ENCODE measurements at places on chromosomes 7 and 10.

GRCh38 chr7:18505870-18506460 lies 10.4 kb downstream of the HDAC9 start:
- DNase-seq, result no peak

DNA sequence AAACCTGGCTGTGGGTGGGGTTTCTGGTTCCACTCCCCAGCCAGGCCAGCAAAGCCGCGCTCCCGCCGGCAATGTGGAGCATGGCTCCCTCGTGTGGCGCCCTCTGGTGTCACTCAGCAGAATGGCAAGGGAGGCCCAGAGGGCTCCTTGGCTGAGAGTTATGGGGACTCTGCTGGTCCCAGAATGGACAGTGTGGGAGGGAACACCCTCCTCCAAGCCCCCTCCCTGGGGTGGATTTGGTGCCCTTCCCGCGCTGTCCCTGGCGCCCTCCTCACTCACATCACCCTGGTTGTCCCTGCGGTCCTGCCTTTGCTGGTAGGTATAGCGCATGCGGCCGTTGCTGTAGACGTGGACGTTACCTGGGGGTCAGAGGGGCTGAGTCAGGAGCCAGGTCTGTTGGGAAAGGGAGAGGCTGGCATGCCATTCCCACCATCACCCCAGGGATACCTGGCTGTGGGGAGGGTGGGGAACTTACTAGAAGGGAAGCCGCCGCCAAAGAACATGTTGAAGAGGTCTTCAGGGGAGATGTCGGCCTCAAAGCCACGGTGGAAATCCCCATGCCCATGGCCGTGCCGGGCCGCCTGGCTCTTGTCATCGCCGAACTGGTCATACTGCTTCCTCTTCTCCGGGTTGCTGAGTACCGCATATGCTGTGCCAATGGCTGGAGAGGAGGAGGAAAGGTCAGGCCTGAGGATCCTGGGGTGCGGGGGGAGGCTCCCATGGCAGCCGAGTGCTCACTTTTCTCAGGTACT lies 14.0 kb downstream of the DNAJB12 start:
- peak; percentile 86 for DNase-seq

DNA sequence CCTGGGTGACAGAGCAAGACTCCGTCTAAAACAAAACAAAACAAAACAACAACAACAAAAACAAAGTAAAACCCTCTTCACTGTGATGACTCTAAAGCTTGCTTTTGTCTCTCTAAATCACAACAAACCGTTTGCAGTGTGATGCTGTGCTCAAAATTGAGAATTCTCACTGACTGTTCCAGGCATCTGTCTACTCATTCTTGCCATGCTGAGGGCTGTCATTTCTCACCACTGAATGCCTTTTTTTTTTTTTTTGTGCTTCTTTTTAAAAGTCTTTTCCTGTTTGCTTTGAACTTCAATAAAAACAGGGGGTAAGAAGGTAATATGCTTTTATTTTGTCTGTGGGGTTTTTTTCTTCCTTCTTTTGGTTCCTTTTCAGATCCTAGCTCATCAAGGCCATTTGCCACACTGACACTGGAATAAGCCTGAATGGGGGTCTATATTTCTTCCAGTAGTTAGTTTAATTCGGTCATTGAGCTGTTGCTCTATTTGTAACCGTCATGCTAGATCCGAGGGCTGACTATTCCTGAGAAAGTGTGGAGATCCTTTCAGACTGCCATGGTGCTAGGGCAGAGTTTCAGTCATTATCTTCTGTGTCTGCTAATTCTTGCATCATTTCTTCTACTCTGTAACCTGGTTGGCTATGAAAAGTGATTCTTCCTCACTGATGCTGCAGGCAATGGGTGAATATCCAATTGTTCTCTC lies 10.6 kb downstream of the FAS start:
- no peak for DNase-seq

DNA sequence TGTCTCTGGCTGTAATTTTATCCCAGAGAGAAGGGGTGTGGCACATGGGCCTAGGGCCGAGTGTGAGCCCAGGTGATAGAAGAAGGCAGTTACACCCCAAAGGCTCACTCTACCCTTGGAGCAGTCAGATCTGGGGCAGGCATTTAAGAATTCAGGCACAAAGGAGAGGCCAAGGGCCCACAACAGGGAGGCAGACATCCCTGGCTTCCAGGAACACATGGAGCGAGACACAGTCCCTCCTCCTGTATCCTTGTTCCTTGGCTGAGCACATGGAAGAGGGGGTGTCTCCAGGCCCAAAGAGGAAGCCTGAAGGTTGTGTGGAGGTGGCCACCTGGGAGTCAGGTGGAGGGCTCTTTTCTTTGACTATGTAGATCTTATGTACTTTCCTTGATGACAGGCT lies 286.2 kb downstream of the RPS24 start:
- DNase-seq, result no peak

DNA sequence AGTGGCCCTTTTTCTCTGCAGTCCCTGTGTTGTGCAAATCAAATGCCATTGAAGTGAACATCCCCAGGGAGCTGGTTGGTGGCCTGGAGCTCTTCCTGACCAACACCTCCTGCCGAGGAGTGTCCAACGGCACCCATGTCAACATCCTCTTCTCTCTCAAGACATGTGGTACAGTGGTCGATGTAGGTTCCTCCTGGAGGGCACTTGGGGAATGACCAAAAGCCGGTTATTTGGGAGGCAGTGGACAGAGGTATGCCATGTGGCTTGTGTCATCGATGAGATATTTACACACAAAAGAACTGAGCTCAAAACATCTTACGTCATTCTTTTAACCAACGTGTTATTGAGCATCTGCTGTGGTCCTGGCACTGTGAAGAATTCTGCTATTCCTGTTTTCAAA lies 19.7 kb downstream of the OIT3 start:
- peak; percentile 48 for DNase-seq

- no peak for DNase-seq
Measured at GRCh38 chr7:91600112-91600511, 280.4 kb downstream of the MTERF1 start.

DNA sequence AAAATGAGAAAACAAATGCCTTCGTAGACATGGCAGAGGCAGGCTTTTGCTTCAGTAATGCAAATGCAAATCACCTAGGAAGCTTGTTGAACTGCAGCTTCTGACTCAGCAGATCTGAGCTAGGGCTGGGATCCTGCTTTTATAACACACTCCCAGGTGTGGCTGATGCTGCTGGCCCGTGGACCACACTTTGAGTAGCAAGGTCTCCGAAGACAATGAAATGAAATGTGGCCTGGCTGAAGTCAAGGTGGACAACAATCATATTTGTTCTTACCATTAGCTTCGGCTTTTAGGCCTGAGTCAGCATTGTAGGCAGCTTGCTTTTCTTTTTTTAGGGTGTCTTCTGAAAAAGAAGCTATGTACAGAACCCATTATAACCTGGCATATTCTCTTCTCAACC lies 26.3 kb downstream of the COL17A1 start:
- peak; percentile 80 for DNase-seq

GRCh38 chr7:27101957-27102580 lies 414 bp downstream of the HOXA2 start:
- peak; percentile 35 for DNase-seq

DNA sequence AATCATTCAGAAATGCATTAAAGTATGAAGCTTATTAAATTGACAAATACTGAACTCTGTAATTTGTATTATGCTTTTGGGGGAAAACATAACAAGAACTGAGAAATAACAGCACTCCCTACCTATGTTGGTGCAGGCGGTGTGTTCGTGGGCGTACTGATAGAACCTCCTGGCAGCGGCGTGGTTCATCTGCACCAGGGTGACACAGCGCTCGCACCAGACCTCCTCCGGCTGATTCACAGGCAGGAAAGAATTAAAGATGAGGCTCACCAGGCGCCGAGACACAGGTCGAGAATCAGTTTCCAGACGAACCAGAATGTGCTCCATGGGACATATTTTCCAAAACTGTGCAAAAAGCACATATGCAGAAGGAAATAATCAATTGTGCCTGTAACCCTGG lies 40.2 kb downstream of the NCAPG2 start:
- no peak for DNase-seq

DNA sequence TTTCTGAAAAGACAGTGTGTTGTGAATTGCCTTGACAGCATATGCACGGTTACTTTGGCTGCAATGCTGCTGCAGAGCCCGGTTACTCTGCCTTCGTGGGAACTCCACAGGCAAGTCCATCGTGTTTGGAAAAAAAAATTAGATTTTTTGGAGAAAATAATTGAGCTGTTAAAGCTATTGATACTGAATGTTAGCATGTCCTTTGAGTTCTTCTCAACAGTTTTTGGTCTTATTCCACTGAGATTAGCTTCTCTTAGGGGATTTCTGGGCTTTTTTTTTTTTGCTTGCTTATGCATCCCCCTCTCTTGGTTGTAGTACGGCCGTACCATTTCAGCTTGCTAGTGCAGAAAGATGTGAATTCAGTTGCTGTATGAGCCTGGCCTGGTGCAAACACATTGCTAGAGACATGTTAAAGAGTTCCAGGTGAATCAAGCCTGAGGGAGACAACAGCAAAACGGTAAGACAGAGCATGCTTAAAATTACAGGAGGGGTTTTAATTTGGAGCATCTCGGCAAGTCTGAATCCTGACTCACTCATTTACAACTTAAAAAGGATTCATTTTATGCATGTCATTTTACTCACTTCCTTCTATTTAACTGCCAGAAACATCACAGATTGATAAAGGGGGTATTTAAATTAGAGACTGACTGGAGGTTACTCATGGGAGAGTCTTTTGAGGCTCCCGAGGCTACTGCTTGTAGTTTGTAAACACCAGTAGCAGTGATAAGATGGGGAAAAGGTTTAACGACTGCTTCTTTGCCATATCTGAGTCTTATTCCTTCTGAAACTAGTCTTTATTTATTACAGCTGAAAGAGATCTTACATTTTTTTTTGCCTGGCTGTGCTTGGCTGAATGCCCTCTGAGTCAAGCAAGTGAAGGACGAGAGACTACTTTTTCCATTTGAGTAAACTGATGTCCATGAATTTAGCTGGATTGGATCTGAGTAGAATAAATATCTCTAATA lies 113.7 kb downstream of the CDK14 start:
- DNase-seq, result no peak

- no peak for DNase-seq
Measured at GRCh38 chr7:10643545-10643944, 330.1 kb upstream of the PHF14 start.

- no peak for DNase-seq
Measured at GRCh38 chr7:46636022-46636421, 715.0 kb upstream of the IGFBP3 start.

GRCh38 chr7:6395898-6396595 lies 51.7 kb downstream of the DAGLB start:
- DNase-seq, result no peak

GRCh38 chr10:62062752-62063512 lies 161.4 kb downstream of the ARID5B start:
- DNase-seq, result no peak

DNA sequence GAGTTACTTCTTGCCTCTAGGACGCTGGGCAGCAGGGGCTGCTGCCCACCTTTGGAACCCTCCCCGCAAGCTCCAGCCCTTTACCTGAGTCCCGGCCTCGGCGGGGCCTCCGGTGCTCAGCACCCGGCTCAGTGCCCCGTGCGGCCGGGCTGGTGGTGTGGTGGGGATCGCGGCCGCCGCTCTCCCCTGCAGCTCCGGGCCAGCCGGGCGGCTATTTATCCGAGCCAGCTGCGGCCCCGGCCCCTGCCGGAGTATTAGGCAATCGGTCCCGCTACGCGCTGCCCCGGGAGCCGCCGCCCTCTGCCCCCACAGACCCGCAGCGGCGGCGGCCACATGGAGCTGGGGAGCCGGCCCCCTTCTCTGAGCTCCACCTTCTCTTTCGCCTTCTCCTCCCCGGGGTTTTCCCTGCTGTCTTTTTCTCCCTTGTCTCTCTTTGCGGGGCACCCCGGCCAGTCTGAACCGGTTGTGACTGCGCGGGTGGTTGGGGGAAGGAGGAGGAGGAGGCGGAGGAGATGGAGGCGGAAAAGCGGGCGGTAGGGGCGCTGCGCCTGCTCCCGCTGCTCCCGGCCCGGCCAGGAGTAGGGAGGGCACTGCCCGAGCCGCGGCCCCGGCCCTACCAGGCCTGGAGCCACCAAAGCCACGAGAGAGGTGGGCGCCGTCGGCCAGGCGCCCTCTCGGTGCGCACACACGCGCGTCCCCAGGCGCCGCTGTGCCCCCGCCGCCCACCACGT lies at the start of gene SLC16A9:
TSS of gene SLC16A9 (minus strand) at position 456 of the 731 bp plus-strand sequence. CDS start 25,559 bp downstream, outside the sequence.
- DNase-seq, result peak; percentile 89

GRCh38 chr10:1527951-1528350 lies 209.4 kb downstream of the ADARB2 start:
- DNase-seq, result no peak

DNA sequence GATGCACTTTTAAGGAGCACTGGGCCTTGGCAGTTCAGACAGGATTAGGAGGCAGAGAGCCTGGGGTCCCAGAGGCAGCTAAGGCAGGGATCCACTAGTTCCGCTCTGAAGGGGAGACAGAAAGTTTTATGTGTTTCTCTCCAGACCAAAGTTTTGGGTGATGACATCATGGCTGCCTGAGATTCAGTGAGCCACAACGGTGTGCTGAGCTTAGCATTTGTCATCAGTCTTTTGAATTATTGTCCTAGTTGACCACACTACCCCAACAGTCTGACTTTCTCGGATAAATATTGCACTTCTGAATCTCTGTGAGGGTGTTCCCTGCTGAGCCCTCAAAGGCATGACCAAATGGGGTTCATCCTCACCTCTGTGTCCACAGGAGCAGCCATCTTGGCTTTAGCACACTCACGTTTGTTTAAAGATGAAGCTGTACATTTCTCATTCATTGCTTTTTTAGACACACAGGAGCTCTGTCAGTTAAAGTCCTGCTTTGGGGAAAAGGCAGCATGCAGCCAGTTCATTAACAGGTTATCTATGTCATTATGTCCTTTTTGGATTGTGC lies 297.7 kb upstream of the LRGUK start:
- no peak for DNase-seq

DNA sequence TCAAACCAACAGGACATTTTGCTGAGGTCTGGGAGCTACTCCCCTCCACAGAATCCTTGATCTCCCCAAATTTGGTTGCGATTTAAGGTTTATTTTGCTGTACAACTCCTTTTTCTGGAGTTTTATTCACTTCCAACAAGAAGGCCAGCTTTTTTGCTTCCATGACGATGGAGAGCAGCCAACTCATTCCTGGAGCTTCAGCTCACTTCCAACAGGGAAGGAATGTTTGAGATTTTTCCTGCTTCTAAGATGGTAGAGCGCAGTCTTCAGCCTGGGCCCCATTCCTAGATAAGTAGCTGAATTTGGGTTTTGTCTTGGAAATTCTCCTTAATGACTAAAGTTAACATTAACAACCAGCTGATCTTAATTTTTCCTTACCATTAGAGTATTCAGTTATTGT lies 30.9 kb upstream of the CREB3L2 start:
- DNase-seq, result peak; percentile 29

GRCh38 chr10:64503429-64503828 lies 982.2 kb downstream of the REEP3 start:
- DNase-seq, result peak; percentile 11

- DNase-seq, result peak; percentile 5
Measured at GRCh38 chr10:108434559-108435252, 1270.2 kb upstream of the SORCS1 start.

Measured in GM23338 (cell line).